Activated T-cell treated with anti-CD3 and anti-CD28 coated beads, Interleukin-2, amount 50 U/mL, for 1 hour (primary cell): ENCODE measurements at places on chromosomes 16 and 17.
A peak's percentile ranks its signal among the peaks of the same experiment; 100 is the strongest.

DNA sequence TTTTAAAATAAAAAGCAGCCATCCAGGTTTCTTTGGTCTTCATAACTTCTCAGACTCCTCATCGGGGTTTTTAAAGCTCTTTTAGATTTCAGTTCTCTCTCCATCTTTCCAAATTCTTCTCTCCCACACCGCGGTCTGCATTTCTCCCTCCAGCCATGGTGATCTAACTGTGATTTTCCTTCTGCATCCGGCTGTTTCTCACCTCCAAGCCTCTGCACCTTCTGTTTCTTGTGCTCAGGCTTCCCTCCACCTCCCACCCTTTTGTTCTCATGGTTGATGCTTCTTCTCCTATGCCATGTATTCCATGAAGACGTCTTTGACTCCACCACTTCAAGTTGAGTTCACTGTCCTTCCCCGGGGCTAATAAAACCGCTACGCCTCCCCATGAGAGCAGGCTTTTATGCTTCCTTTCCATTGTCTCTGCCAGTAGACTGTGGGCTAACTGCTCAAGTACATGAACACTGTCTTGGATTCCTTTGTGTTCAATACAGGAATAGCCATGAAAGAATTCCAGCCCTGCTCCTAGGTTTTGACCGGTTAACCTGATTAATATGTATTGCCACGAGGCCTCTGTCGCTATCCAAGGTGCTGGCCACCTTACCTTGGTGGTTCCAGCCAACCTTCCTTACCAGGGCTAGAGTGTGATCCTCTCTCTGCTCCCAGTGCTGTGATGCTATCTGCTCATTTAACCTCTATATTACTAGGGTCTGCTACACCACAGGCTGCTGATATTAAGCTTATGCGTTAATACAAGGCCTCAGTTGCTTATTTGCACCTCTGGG lies 625.1 kb downstream of the HS3ST4 start:
- no peak for DNase-seq

DNA sequence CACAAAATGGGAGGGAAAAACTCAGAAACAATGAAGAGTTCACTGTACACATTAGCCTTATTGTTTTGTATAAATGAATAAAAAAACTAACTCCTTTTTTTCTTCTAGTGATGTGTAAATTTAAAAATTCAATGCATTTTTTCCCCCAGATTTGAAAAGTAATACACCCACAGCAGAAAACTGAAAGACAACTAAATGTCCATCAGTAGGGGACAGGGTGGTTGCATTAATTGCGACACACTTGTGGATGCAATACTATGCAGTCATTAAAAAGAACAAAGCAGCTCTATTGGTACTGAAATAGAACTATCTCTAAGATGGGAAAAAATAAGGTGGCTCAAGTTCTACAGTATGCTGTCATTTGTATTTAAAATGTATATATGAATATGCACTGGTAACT lies 13.7 kb upstream of the WIPI1 start:
- no peak for DNase-seq

DNA sequence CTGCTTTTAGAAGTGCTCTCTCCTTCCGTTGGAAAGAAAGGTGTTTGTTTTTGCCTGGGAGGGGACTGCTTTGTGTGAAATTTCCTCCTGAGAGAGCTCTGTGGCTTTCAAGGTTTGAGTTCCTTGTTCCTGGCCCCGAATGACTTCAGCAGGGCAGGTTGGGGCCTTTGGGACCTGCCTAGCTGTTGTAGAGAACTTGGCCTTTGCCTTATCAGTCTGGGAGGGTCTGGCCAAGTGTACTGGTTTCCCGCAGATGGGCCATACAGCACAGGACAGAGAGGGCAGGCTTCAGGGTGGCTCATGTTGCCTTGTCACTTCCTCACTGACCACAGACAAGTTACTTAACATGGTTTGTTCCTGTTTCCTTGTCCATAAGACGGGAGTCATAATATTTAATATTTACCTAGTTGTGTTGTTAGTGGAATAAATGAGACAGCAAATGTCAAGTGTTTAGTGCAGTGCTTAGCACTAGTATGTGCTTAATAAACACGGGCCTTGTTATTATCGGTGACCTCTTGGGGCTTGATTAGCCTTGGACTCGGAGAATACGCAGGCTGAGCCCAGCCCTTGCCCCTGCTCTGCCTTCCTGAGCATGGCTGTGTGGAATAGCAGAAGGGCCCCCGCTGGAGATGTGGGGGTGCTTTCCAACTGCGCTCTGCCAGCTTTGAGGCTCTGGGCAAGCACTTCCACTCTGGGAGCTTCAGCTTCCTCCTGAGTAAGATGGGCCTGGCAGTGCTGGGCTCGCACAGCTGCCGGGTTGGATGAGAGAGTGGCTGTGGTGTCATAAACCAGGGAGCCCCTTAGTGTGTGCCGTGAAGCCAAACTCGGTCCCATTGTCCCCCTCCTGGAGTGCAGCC lies 6.6 kb downstream of the PRSS8 start:
- no peak for DNase-seq

DNA sequence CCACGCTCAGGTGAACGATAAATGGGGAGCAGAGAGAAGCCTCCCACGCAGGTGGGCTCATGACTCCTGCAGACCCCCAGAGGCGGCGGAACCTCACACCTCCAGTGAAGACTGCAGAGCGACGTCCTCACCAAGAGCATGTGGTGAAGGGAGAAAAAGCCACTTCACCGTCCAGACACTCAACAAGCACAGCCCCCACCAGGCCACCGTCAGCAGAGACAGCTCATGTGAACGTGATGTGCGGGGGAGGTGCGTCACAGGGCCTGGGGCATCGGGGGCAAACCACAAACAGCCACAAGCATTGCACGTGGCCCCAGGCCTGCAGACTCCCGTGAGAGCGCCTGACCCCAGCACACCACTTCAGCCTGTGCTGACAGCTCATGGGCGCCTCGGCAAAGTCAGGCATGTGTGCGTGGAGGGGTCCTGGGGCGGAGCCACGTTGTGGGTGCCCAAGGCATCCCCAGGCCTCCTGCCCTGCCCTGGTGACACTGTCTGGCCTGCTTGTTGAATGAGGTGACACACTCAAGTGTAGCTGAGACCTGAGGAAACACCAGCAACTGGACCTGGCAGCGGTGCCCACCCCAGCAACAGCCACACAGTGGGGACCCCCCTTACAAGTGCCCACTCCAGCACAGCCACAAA lies 19.0 kb downstream of the LMF1 start:
- no peak for DNase-seq

- DNase-seq: no peak
Observed at GRCh38 chr17:13027246-13027645, 9.4 kb upstream of the ELAC2 start.

- peak; percentile 56 for DNase-seq
Observed at GRCh38 chr17:65173284-65173793, 36.2 kb downstream of the RGS9 start.

DNA sequence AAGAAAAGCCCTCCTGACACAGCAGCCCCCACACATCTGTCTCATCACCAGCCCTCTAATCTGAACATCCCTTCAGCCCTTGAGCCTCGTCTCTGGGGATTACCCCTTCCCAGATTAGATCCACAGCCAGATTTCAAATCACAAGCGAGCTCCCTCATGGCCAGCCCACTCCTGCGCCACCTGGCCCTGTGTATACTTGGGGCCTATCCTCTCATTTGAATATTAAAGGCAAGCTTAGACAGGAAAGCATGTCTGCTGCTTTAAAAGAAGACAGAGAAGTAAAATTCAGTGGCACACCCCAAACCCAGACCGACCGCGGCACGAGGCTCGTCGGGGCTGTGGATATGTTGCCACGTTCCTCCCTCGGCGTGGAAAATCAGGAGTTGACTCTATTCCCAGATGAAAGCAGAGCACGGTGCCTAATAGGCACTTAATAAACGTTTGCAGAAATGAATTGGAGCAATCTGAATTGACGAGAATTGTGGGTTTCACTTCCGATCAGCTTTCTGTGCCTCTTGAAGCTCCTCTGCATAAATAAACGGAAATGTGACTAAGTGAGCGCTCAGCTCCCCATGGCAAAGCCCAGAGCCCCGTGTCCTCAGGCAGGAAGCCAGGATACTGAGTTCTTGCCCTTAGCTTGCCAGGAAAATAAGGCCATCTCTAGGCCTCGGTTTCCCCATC lies 108.0 kb downstream of the CCDC182 start:
- DNase-seq: no peak

DNA sequence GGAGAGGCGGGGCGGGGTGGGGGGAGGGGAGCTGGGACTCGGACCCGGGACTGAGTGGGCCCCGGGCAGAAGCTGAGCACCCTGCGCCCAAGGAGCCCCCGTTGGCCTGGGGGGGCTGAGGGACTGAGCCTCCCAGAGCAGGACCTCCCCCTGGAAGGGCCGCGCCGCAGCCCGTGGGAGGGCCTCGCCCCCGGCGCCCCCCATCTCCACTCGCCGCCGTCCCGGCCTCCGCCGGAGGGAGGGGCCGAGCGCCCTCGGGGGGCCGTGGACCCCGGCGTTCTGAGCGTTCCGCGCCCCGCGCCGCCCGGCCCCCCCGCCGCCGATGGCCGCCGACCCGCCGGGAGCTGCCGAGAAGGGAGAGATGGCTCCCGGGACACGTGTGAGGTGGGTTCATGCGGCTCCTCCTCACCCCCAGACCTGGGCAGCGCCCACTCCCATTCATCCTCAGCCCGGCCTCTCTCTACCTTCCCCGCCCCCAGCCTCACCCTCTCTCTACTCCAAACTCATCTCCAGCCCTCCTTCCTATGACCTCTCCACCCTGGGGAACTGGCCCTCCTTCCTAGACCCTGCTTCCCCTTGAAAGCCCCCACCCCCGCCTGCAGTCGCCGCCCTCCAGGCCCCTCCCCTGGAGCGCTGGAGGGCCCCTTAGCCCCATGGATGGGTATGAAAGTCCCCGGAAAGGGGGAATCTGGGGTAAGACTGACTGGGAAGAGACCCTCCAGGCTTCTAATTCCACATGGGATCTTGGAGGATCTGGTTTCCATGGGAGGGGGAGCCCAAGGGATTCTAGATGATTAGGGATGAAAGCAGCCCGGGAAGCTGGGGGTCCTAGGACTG lies 922 bp downstream of the FBXL19 start:
- peak; percentile 30 for DNase-seq

DNA sequence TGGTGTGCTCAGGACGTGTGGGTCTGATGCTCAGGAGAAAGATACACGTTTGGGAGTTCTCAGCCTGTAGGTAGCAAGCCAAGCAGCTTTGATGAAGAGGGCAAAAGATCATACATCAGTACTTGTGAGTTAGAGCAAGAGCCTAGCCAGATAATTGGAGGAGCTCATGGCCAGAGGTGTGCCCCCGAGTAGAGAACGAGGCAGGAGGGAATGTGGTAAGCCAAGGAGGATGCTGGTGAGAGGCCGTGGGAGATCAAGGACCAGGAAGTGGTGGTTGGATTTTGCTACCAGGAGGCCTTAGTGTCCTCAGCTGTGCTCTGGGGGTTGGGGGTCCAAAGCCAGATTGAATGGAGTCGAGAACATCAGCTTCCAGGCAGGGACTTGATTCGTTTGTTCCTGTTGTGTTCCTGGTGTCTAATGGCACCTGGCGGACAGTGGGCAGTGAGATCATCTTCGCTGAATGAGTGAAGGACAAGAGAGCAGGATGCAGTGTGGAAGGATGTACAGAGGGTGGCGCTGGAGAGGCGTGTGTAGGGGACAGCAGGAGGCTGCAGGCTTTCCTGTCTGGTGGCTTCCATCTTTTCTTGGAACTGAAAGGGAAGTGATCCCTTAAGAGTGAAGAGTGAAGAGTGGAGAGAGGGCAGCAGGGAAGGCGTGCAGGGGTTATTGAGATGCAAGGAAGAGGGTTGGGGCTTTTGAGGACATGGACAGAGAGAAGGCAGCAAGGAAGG lies 11.6 kb downstream of the FBXL19 start:
- DNase-seq: no peak

GRCh38 chr17:42744806-42745617 lies at the start of gene EZH1:
Gene EZH1, minus strand, starts transcription at chr17:42745040. Its CDS starts 16,099 bp downstream, at chr17:42728941.
- peak; percentile 95 for DNase-seq

DNA sequence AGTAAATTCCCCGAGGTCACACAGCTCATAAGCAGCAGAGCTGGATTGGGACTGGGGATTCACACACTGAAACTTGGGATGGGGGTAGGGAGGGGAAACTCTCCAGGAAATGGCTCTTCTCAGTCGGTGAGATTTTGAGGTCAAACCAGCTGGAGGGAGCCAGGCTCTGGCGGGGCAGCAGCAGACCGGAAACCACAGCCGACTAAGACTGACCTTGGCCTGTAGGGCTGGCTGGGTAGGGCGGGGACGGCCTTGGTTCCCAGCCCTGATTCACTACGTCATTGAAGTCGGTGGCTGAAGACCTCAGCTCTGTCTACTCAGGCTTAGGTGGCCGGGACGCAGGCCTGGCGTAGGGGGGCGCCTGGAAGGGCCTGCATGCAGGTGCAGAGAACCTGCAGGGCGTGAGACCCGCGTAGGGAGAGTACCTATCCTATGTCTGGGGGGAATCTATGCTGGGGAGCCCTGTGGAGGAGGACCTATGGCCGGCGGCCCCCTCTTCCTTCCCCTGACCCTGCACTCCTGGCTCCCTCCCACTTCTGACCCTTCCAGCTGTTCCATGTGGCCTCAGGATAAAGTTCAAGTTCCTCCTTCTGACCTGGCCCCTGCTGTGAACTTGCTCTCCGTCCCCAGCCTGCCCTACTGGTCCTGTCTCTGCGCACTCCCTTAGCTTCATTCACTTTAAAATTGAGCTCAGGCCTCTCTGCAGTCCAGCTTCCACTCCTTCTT lies 11.9 kb upstream of the SLC4A1 start:
- no peak for DNase-seq

- DNase-seq: no peak
Observed at GRCh38 chr16:72554935-72555334, 383.0 kb upstream of the PMFBP1 start.

GRCh38 chr17:8142887-8143580 lies 9.2 kb downstream of the PER1 start:
- DNase-seq: peak; percentile 24

DNA sequence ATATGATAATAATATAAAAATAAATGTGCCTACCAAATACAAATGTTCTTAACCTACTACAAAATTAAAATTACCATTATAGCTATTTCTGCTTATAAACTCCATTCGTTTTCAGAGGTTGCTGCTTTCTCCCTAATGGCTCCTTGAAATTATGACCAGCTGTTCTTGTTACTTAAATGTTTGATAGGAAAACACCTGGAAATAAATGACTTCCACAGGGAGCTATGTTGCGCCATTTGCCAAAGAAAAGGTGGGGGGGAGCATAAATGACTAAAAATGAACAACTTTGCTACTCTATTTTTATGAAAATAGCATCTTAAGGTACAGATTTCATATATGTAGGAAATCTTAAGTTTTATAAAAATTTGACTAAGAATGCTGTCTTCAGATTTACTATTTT lies 157.5 kb upstream of the MON1B start:
- no peak for DNase-seq
